ENCODE measurements at places on chromosomes 3 and 15.

DNA sequence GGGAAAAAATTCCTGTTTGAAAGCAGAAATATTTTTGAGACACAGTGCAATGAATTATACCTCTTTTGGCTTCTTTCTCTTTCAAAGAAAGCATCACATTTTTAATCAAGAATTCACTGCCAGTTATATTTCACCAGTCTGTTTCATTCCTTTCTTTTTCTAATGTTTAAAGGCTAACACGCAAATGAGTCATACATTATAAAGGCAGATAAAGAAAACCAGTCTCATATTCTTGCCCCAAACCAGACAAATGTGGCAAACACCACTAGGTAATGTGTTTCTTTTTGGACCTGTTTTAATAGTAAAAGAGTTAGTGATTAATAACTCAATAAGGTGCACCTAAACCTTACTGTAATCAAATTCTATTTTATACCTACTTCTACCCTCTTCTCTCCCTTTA lies 83.8 kb downstream of the PLOD2 start:
- DNase-seq = no peak

- DNase-seq = peak; percentile 98
Observed at GRCh38 chr3:52299879-52300611, 12.4 kb downstream of the GLYCTK start.

DNA sequence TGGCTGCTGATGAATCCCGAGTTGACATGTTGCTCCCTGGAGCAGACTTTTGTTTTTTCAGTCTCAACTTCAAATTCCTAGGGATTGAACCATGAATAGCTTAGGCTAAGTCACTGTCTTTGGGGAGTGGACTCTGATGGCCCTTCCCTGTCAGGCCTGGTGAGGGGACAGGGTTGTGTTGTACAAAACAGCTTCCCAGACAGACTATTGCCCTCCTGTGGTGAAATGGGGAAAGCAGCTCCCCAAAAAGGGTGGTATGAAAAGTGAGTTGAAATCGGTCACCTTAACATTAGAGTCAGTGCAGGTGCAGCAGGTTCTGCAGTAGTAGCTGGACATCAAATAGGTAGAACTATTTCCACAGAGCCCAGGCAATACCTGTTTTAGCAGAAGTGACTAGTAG lies 775.6 kb downstream of the ROBO2 start:
- DNase-seq = peak; percentile 49

DNA sequence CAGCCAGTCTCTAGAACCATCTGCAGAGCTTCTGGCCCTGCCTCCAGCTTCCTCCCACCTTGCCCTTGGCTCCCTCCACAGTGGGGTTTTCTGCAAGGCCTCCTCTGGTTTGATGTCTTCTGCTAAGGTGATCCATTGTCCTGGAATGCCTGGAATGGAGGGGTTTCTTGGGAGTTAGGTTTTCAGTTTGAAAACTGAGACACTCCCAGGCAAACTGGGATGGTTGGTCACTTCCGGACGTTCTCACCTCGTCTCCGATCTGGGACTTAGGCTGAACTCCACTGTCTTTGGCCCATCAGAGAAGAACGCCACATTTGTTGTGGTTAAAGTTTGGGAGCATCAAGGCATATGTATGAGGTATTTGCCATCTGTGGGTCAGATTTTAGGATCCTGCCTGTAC lies 77.4 kb upstream of the KLHL25 start:
- no peak for DNase-seq

- DNase-seq = no peak
Observed at GRCh38 chr15:78734451-78735064, 76.7 kb downstream of the ADAMTS7 start.

GRCh38 chr3:157063926-157064325 lies 96.0 kb downstream of the CCNL1 start:
- no peak for DNase-seq

GRCh38 chr15:59276225-59277178 lies 69.9 kb downstream of the LDHAL6B start:
- DNase-seq = no peak

DNA sequence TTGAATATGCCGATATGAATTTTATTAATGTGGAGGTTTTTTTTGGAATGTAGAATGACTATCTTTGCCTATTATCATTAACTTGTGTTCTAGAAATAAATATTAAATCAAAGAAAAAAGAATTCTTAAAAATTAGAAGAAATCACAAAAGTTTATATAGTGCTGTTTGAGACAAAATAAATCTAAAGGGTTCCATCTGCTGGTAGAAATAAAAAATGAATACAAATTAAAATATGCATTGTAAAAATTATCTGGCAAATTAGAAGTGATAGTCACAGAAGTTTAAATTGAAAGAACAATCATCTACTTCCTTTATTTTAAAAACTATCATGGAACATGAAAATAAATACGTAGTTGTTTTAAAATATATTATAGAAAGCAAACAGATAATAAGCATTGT lies 22.7 kb upstream of the ZBTB20 start:
- peak; percentile 56 for DNase-seq

DNA sequence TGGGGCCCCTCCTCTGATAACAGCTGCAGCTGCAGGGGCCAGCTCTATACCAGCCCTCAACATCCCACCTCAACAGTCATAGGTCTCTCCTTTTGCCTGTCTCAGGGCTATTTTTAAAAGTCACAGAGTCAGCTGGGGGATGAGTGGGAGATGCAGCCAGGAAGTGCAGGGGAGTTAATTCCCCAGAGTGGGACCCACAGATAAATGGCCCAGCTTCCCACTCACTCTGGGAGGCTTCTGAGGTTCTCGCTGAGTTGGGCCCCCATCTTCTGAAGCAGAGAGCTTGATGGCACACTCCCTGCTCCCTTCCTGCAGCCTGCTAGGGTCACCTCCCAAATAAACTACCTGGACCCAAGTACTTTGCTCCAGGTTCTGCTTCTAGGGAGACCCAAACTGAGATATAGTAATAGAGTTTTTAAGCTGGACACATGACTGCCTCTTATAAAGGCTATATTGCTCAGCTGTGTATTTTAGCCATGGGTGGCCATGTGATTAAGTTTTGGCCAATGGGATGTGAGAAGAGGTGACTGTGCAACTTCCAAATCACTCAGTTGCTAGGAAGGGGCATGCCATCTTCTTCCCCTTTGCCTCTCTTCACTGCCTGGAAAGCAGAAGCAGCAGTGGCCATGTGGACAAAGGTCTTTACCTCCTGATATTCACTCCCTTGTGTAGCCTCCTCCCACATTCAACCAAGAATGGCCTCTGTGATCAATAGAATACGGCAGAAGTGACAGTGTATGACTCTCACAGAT lies 15.5 kb upstream of the VIPR1 start:
- peak; percentile 32 for DNase-seq

DNA sequence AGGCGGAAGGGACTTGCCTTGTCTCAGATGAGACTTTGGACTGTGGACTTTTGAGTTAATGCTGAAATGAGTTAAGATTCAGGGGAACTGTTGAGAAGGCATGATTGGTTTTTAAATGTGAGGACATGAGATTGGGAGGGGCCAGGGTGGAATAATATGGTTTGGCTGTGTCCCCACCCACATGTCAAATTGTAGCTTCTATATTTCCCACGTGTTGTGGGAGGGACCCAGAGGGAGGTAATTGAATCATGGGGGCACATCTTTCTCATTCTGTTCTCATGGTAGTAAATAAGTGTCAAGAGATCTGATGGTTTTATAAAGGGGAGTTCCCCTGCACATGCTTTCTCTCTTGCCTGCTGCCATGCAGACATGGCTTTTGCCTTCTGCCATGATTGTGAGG lies 89.2 kb downstream of the CGGBP1 start:
- no peak for DNase-seq

DNA sequence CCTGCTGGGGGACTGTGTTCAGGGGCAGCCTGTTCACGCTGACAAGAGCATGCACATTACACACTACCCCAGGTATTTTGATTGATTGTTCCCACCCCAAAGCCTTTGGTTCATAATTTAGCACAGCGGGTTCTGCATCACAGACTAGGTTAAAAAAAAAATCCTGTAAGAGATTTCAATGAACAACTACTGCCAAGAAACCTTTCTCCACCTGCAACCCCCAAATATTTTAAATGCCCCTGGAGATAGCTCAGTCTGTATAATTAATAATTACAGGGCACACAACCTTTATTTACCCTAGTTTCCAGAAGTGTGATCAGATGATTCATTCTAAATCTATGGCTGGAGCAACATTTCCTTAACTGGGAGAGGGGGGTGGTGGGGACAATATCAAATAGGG lies 87.6 kb downstream of the NR2F2 start:
- DNase-seq = no peak

- DNase-seq = no peak
Observed at GRCh38 chr15:89340573-89340972, 5.9 kb upstream of the POLG start.

GRCh38 chr3:123799544-123800361 lies 84.4 kb downstream of the MYLK start:
- no peak for DNase-seq

DNA sequence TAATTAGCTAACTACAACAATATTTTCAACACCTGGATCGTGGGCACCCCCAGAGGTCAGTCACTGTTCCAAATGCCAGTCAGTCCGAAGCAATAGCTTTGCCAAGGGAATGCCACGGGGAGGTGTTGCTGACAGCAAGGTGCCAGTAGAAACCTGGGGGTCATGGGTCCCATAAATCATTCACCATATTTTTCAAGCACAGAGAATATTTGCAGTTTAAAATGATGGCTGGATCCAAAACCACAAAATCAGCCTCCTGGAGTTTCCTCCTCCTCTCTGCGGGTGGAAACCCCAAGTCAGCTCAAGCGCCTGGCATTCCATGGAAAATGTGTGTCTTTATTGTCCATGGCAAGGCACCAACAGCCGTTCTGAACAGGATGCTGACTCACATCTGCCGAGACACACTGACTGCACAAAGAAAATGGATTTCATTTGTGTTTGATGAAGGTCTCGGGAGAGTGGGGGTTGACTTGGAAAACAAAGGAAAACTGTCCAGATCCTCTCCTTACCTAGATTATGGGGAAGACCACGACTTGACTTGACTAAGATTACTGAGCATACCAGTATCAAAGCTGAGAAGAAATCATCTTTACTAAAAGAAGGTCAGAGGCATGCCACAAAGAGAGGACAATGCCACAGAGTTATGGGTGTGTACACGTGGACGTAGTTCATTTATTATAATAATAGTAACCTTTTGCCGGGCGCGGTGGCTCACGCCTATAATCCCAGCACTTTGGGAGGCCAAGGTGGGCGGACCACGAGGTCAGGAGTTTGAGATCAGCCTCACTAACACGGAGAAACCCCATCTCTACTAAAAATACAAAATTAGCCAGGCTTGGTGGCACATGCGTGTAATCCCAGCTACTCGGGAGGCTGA lies 26.4 kb downstream of the ANXA2 start:
- no peak for DNase-seq

DNA sequence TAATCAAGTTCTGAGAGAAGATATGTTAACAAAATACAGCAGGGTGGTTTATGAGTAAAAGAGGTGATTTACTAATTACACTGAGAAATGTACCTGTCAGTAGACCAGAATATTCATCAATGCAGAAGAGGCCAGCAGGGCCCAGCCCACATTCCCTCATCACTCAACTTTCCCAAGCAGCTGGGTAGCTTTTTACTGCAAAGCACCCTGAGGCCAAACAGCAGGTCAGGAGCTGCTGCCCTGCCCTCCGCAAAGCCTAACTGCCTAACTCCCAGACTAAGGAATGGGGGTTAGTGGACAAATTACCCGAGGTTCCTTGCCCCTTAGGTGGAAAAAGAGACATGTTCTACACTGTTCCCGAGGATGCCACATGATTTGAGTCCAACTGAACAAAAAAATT lies 108.2 kb downstream of the TBL1XR1 start:
- no peak for DNase-seq

DNA sequence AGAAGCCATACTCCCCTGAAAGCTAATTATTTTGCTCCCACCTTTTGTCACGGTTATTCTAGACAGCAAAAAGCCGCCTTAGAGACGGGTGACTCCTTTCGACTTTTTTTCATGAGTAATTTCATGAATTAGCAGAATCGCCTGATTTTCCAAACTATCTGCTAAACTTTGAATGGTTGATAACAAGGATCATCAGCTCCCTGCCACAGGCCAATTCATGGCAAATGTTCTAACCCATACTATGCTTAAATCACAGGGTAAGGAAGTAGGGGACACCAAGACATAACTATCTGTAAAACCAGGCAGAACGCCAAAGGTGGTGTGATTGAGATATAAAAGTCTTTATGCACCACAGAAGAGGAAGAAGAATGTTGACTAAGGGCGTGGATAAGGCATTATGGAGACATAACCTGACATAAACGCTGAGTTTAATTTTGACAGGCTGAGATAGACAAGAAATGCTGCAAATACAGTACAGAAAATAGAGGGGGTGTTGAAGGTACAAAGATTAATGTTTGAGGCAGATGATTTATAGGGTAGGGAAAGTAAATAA lies 891 bp upstream of the DMXL2 start:
- DNase-seq = peak; percentile 91

- peak; percentile 51 for DNase-seq
Observed at GRCh38 chr15:41647262-41647661, 12.9 kb upstream of the MGA start.

- DNase-seq = peak; percentile 9
Observed at GRCh38 chr3:49476563-49476962, 6.5 kb downstream of the DAG1 start.

GRCh38 chr3:151232991-151233390 lies 30.0 kb upstream of the GPR171 start:
- no peak for DNase-seq

GRCh38 chr3:194857469-194858113 lies 171.9 kb downstream of the FAM43A start:
- no peak for DNase-seq

DNA sequence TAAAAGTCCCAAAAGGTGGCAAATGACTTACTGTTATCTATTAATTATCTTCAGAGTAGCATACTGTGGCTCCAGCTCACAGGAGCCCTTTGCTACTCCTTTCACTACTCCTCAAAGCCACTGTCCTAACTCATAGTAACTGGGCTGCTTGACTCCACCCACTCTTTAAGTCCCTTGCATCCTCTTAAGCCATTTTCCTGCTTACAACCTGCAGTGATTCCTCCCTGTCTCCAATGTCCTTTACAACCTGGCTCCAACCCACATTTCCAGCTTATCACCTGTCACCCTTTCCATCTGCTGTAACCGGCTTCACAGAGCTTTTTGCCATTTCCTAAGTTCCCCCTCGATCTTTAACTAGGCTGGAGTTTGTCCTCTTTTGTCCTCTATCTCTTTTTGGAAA lies 388.1 kb downstream of the FGF12 start:
- DNase-seq = no peak

DNA sequence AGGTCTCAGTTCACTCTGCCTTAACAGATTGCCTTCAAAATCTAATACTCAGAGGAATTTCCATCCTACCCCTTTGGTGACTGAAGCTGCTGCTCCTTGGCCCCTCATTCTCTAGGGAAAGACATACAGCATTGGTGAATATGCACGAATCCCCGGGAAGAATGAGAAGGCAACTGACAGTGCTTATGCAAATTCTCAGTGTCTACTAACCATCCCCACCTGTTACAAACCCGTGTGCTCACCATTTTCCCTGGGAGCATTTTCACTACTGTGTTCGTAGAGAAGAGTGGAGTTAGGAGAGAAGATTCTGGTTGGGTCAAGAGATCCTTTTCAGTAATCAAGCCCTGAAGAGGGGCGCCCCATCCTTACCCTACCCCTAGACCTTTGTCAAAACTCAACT lies 37.7 kb downstream of the SYNM start:
- no peak for DNase-seq

GRCh38 chr3:42689421-42690014 lies 4.2 kb downstream of the KLHL40 start:
- no peak for DNase-seq

Data from OCI-M1 (cell line).